ENCODE measurements at places on chromosomes 1 and 21. TPM values are rescaled to one million over a fixed set of nuclear protein-coding genes. Genes with fewer than 3 reads are reported as not detected.

DNA sequence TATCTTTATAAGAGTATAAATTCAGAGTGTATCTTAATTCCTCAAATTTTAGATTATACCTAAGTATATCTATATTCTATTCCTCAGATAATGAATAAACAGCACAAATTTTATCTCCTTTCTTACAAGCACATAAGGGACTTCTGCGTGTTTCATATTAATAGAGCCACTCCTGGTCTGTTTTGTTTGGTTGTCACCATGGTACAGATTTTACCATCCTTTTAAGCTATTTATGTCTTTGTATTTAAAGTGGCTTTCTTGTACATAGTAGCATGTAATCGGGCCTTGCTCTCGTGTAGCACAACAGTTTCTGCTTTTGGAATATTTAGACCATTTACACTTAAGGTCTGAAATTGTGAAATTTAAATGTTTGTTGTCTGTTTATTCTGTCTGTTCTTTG, 52.6 kb upstream of the SLC35A3 start:
- no peak for DNase-seq

- DNase-seq, result no peak
These were observed 9.8 kb upstream of the SSBP3 start for GRCh38 chr1:54415991-54416390.

The PBXIP1 gene
- total RNA-seq, result 185 TPM

The FBLIM1 gene
- total RNA-seq, result 731 TPM

The LRRC3 gene
- 8.3 TPM for total RNA-seq

The LMX1A gene
- total RNA-seq, result not detected

Data from thoracic aorta (tissue), 2 donors.